Activated naive CD4-positive, alpha-beta T cell treated with Interleukin-2 at 50 U/mL for 16 hours (primary cell): ENCODE measurements at places on chromosomes 6 and 20.

DNA sequence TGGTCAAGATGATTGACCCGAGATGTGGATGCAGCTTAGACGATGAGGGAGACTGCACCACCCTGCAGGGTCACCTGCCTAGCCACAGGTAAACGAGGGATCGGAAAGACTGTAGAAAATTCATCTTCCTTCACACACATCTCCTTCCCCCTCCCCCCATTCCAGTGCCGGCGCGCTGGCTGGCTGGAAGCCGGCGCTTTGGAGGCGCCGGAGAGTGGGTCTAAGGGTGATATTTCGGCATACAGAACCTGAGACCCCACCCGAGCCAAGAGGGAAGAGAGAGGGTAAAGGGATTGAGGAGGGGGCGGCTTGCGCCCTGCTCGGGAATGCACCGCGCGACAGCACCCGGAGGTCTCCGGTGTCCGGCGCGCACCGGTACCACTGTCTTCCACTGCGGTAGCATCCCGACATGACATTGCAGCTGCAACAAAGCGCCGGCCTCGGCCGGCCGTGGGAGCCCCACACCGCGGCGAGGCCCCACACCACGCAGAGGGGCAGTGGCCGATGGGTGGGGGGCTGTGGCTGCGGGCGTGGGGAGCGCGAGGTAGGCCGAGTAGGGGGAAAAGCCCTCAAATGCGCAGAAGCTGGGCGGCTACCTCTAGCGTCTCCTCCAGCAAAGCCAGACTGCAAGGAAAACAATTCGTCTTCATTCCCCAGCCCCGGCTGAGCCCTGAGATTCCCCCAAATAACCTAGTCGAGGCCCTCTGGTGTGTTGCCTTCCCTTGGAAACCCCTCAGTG is 984 bp downstream of the TNFRSF21 start:
- DNase-seq = peak; percentile 3

GRCh38 chr20:34222208-34222607 is 19.0 kb upstream of the ASIP start:
- DNase-seq = no peak

GRCh38 chr20:45347936-45348778 is at the start of gene SDC4:
TSS of gene SDC4 (minus strand) at chr20:45348424. CDS start at chr20:45348384, 40 bp downstream.
- peak; percentile 72 for DNase-seq

GRCh38 chr6:118709859-118710350 is 58.5 kb upstream of the CEP85L start:
- DNase-seq = peak; percentile 77

DNA sequence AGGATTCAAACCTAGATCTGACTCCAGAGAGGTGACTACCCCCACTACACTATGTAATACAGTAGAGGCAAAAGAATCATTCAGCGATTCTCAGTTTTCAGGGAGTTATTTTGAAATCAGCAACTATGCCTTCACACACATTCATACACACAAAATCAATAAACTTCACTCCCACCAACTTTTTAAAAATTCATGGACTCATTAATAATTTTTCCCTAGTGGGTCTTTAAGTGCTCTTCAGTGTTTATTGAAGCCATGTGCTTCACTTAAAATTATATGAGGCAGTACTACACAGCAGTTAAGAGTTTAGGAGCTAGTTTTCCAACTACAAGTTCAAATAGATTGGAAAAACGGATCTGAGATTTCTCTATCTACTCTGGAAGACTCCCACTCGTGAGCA is 452.7 kb upstream of the ADGRB3 start:
- no peak for DNase-seq

DNA sequence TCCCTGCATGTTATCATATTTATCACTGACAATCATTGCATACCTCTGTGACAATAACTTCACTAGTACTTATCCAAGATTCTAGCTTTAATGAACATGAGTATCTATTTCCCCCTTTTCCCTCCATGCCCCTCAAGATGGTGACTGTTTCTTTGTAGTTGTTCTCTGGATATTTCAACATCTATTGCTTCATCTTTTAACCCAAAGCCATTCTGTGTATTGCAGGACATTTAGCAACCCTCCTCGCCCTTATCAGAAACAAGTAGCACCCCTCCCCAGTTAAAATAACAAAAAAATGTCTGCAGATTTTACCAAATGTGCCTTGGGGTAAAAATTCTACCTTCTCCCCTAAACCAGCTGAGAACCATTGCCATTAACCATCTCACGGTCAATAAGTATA is 979.8 kb upstream of the MANEA start:
- no peak for DNase-seq

DNA sequence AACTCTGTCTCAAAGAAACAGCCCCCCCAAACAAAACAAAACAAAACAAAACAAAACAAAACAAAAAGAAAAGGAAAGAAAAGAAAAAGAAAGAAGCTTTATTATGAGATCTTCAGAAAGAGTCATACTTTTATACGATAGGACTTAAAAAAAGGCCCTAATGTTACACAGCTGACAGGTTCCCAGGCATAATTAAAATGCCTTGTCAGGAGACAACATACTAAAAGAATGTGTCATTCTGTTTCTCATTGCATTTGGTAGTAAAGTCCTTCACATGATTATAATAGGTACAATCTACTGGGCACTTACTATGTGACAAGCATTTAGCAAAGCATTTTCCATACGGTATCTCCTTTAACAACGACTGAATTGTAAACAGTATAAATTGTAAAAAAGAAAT is 36.4 kb upstream of the RPN2 start:
- DNase-seq = no peak

DNA sequence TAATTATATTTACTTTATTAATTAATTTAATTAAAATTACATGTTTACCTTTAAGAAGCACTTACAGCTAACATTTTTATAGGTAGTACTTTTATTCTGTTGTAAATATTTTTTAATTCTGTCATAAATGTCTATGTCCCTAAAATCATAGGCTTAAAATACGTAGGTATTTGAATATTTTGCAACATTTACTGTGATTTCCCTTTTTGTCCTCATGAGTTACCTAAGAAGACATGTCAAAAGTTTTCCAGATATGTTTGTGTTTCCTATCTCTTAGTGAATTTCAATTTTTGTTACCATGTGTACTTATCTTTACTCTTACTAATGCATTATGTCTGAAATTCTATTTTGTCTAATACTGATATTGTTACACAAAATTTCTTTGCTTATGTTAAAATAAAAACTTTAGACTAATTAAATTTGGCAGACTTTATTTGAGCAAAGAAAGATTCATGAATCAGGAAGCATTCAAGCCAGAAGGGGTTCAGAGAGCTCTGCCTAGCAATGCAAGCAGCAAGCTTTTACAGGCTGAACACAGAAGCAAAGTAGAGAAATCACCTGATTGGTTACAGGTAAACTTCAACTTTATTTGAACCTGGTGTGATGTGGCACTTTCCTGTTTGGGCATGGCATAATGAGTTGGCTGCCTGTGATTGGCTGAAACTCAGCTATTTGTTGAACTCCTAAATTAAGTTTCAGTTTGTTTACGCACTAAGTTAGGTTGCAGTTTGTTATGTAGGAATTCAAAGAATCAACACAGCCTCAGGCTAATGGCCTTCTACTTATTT is 123.2 kb upstream of the TMEM170B start:
- DNase-seq = peak; percentile 39
